ENCODE measurements at places on chromosomes 7 and 10. TPM values are rescaled to one million over a fixed set of nuclear protein-coding genes. Genes with fewer than 3 reads are reported as not detected.

DNA sequence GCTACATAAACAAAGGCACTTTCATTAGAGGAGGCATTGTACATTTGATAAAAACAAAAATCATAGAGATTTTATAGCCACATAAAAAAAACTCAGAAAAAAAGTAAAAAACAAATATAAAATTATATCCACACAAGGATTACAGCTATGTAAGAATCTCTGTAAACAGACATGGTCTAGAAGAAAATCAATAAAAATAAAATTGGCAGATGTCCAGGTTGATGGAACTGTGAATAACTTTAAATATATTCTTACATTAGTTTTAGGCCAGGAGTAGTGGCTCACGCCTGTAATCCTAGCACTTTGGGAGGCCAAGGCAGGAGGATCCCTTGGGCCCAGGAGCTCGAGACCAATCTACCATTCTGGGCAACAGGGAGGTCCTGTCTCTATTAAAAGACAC, 19.2 kb downstream of the SLC35B4 start:
- no peak for DNase-seq

GRCh38 chr10:124677749-124678556, 66.2 kb downstream of the FAM53B start:
- no peak for DNase-seq

GRCh38 chr7:81690251-81690650, 79.6 kb downstream of the HGF start:
- DNase-seq = no peak

DNA sequence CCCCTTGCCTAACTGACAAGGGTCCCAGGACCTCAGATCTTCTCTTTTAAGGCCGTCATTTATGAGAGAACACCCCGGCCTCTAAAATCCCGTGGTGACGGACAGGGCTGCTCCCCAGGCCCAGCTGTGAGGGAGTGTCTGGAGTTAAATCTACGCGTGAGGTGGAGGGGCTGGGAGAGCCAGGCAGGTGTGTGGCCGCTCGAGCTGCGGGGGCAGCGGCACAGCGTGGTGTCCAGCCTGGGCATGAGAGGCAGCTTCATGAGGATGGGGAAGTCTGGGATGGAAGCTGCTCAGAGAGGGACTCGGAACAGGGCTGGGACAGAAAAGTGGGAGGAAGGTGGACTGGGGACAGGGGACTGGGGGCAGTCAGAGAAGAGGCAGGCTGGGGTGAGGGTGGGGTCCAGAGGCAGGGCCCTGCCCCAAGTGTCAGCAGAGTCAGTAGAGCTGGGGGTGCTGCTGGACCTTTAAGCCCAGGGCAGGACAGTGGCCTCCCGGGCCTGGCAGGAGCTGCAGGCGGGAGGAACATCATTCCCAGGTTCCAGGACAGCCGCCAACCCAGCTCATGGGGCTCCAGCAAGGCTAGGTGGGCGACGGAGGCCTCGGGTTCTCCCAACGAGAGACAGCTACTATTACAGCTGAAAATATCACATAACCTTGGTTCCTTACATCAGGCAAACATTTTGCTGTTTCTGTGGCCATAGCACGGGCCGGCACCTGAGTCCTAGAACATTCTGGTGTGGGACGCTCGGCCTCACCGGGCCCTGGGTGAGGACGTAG, 55.2 kb downstream of the JAKMIP3 start:
- DNase-seq = no peak

- no peak for DNase-seq
Observed at GRCh38 chr7:115924411-115924810, 106.2 kb downstream of the TFEC start.

- DNase-seq = peak; percentile 33
Observed at GRCh38 chr10:19488592-19489280, 327.5 kb upstream of the PLXDC2 start.

- DNase-seq = no peak
Observed at GRCh38 chr10:49277973-49278372, 21.0 kb upstream of the C10orf71 start.

DNA sequence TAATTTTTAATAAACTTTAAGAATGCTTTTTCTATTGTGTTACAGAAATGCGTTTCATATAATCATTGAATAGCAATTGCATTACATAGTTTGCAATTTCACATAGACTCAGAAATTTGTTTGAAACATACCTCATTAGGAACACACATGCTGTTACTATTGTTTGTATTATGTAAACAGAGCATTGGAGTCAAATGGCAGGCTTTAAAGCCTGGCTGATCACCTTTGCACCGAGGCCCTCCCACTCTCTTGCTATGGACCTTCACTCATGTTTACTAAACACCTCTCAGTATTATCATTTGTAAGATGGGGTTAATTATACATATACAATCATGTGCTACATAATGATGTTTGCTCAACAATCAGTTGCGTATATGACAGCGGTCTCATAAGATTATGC, 203.6 kb upstream of the NPSR1 start:
- no peak for DNase-seq

DNA sequence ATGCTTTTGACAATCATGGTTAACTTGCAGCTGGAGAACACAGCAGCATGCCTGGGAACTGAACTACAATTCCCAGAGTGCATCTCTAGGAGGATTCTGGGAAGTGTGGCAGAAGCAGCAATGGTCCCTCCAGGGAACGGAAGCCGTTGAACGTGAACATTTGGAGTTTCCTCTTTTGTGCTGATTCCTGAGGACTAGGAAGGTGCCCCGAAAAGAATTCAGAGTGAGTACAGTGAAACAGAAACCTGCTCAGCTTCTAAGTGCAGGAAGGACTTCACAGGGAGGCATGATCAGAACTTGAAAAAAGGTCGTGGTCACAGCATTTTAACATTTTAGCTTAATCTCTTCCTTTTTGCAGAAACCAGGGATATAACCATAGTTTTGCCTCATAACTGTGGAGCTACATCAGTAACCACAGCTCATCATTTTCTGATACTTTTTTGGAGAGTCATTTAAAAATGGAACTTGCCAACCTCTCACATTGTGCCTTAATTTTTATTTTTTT, at the start of gene NUDT13:
NUDT13 (plus strand) TSS at position 111 of the 505 bp plus-strand sequence. CDS start 3,911 bp downstream, outside the sequence.
- peak; percentile 79 for DNase-seq

DNA sequence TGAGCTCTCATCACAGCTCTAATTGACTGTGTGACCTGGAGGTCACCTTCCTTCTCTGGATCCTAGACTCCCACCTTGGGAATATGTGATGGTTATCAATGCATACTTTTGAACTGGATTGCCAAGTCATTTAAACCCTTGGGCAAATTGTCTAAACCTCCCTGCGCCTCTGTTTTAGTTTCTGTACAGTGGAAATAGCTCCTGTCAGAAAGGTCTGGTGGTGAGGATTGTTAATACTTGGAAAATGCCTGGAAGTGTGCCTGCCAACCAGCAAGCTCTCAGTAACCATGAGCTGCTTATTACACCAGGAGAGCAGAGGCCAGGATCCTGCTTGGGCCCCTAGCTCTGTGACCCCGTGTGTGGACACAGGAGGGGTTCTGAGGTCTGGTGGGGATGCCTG, 108.7 kb upstream of the PPIF start:
- no peak for DNase-seq

DNA sequence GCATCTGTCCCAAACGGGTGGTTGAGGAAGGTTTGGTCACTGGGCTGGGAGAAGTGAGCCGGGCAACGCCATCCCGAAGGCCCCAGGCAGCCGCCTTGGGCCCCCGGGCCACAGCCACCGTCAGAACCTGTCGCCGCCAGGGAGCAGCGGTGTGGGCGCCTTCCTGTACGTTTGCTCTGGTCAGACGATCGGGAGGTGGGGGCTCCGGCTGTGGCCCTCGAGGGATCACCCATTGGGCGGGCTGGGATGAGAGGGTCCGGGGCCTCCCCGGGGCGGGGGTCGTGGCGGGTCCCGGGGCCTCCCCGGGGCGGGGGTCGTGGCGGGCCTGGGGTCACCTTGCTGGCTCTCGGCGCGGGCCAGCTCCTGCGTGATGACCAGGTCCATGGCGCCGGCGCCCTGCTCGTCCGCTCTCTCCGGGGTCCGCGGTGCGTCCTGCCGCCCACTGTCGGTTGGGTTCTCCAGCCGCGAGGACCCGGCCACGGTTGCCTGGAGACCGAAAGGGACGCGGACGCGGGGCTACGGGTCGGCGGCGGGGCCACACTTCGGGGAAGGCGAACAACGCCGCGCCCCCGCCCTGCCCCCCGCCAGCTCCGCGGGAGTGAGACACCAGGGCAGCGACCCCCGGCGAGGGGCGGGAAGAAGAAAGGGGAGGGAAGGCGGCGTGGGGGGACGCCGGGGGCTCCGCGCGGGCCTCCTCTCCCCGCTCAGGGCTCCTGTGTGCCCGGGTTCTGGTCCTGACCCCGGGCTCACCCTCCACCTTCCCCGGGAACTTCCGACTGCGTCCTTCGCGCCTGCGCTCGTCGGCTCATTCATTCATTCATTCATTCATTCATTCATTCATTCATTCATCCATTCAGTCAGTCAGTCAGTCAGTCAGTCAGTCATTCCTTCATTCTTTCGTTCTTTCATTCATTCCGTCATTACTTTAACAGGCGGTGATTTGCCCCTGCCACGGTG, at the start of gene CFAP46:
CFAP46 (minus strand) TSS at position 470 of the 957 bp plus-strand sequence; CDS start at position 384, 86 bp downstream.
- peak; percentile 44 for DNase-seq

- DNase-seq = no peak
Observed at GRCh38 chr7:4760952-4761351, 14.5 kb upstream of the AP5Z1 start.

GRCh38 chr10:132978542-132978941, 36.2 kb upstream of the CFAP46 start:
- no peak for DNase-seq

DNA sequence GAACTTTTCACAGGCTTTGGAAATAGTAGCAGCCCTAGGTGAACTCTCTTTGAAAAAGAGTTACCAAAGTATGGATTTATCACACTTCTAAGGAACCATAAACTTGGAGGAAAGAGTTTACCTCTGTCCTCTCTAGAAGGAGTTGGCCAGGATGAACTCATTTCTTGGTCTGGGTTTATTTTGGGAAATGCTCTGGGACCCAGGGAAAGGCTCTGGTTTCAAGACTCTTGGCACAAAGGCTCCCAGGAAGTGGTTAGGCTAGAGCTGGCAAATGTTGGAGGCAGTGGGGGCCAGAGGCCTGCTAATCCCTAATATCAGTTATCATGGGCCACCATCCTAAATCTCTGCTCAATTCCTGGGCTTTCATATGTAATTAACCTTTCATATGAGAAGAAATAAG, 36.3 kb upstream of the CDK6 start:
- no peak for DNase-seq

DNA sequence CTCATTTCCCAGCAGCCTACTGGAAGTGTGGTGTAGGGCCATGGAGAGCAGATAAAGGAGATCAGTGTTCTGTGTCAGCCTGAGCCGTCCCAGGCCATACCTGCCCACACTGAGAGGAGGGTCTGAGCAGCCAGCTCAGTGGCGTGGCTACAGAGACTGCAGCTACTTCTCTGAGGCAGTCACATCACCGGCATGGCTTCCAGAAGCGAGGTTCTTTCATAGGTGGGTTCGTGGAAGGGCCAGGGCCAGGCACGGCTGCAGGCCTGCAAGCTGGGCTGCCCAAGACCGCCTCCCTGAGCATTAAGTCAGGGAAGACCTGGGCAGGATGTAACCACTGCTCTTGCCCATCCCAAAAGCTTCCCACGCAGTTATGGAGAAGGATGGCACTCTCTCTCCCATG, 34.9 kb downstream of the LDB3 start:
- no peak for DNase-seq

DNA sequence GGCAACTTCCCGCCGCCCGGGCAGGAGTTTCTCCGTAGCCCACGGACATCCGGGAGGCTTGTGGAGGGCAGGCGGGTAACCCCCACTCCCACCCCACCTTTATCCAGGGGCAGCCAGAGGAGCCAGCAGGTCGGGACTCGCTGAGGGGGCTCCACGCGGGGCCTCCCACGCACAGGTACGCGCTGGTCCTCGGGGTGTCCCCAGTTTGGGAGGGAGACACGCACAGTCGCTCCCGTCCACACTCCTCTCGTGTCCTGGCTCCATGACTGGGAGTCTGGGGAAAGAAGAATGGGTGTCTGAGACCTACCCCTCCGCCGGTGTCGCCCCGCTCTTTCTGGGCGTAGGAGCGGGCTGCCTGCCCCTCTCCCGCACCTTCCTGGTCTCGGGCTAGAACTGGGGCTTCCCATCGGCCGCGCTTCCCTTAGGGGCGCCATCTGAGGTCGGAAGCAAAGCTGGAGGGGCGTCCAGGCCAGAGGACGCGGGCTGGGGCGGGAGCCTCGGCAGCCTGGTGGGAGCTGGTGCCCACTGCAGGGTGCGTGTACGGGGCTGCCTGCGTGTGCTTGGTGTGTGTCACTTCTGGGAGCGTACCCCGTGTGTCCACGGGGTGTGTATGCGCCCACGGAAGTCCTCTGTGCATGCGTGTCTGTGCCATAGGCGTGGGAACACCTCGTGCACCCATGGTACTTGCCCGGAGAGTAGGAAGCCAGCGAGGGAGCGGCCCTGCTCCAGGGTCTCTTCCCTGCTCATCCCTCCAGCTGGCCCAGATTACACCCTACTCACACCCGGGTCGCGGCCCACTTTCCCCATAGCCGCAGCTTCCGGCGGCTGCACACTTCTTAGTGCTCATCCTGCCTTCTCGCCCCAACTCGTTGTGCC, 73.0 kb upstream of the LEP start:
- no peak for DNase-seq

DNA sequence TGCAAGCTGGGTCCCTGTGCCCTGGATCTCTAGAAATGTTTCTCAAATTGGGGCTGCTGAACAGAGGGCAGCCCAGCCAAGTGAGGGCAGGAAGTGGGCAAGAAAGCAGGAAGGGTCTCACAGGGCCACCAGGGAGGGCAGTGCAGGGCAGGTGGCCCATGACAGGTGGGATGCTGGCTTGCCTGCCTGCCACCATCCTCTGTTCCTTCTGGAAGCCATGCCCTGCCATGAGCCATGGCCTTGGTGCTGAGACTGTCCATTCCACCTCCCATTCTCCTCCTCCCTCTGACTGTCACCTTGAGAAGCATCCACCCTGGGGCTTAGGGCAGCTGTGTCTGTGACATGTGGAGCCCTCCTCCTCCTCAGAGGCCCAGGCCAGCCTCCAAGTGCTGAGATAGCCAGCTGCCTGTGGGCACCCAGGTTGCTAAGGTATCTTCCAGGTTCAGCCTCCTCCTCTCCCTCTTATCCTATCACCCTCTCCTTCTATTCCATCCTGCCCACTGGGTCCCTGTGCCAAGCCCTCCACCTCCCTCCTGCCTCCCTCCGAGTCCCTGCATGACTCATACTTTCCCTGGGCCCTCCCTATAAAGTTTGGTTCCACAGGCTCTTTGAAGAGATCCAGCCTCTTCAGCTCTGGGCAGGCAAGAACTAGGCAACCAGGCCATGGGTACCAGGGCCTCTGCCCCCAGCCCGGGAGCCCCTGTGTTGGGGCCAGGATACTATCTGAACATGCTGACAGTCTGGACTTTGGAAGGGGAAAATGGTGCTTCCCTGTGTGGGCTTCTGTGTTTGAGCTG, 1.3 kb downstream of the VSIR start:
- DNase-seq = no peak

- no peak for DNase-seq
Observed at GRCh38 chr10:89165923-89166322, 41.2 kb downstream of the CH25H start.

PLXDC2 gene
- 35.5 TPM for polyA plus RNA-seq

SBDS gene
- polyA plus RNA-seq = 130 TPM

ATRNL1 gene
- 31.2 TPM for polyA plus RNA-seq

ZNF239 gene
- 13.3 TPM for polyA plus RNA-seq

NEUROD6 gene
- not detected for polyA plus RNA-seq

C10orf105 gene
- 0.14 TPM for polyA plus RNA-seq

HMX2 gene
- 2.0 TPM for polyA plus RNA-seq

NEUROG3 gene
- polyA plus RNA-seq = not detected

PSD gene
- 9.0 TPM for polyA plus RNA-seq

AKR1D1 gene
- not detected for polyA plus RNA-seq

SPDYE16 gene
- 1.9 TPM for polyA plus RNA-seq

OPN1SW gene
- 1.1 TPM for polyA plus RNA-seq

IDI2 gene
- polyA plus RNA-seq = not detected
